ENCODE measurements at places on chromosomes 12 and 14.

DNA sequence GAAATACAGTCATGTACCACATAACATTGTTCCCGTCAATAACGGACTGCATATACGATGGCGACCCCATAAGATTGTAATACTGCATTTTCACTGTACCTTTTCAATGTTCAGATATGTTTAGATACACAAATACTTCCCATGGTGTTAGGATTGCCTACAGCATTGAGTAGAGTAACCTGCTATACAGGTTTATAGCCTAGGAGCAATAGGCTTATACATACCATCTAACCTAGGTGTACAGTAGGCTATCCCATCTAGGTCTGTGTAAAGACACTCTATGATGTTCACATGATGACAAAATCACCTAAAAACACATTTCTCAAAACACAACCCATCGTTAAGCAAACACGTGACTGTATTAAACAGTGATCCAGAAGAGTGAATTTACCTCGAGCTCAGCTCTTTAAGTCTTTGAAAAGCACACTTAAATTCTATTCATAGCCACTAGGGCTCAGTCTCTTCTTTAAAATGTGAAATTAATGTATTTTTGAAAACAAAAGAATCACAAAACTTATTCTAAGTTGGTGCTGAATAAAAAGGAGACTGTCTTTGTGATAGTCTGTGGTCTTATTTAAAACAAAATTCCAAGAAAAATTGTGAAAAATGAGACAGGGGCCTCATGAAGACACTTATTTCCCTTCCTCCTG lies 239.1 kb upstream of the ARID2 start:
- no peak for DNase-seq

GRCh38 chr12:126069549-126070165 lies 1004.4 kb downstream of the AACS start:
- peak; percentile 11 for DNase-seq

DNA sequence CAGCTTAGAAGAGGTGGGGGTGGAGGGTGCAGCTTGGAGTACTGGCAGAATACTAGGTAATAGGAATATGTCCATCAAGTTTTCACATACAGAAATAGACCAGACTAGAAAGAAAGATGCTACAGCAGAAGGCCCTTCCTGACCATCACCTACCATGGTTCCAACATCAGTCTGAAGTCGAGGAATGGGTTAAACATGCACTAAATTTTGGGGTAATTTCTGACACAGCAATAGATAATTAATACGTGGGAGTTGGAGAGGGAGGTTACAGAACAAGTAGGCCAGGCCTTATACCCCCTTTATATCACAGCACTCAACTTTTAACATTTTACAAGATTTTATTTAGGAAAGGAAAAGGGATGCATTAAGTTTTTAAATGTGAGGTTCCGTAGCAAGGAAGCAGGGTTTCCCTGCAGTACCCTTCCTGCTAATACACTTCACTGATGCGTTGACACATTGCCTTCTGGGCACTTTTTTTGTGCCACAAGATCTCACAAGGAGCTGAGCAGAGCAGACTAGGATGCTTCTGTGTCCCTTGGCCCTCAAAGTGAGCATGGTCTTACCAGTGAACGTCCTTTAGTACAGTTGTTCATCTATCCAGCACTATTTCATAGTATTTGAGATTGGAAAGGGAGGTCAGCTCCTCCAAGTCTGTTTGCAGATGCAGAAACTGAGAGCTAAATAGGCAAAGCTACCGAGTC lies 50.8 kb downstream of the EID3 start:
- DNase-seq, result no peak

- DNase-seq, result no peak
Measured at GRCh38 chr12:42504049-42504448, 85.5 kb downstream of the PRICKLE1 start.
